ENCODE measurements at places on chromosomes 7 and 10.

DNA sequence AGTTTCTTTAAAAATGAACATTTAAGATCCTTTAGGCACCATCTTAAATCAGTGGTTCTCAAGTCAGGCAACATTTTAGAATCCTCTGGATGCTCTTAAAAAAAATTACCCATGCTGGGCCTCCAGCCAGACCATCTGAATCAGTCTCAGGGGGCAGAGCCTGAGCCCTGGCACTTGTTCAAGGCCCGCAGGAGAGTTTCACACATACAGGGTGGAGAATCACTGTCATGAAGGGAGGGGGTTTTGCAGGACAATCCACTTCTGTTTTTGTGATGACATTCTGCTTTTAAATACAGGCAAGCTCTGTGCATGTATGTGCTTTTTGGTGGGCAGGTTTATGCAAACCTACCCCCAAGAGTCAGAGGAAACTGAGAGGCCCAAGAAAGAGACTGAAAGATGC lies 268.6 kb downstream of the SEC23IP start:
- DNase-seq: no peak

GRCh38 chr7:155810770-155811559 lies 1.3 kb downstream of the SHH start:
- no peak for DNase-seq

DNA sequence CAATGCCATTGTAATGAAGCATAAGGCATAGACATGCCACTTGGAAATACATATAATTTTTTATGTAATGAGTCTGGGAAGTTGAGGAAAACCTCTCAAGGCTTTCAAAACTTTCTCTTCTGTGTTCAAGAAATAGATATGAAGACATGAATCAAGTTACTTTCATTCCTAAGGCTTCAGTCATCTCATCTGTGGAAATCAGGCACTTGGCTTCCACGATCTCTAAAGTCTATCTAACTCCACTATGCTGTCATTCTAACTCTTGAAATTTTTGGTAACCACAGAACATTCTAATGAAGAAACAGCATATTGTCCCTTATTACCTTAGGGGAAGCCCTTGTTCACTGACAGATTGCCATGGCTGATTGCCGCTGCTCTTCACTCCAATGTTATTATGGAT lies 242.6 kb downstream of the CNTNAP2 start:
- DNase-seq: no peak

GRCh38 chr7:76347710-76348109 lies 11.1 kb downstream of the YWHAG start:
- no peak for DNase-seq

DNA sequence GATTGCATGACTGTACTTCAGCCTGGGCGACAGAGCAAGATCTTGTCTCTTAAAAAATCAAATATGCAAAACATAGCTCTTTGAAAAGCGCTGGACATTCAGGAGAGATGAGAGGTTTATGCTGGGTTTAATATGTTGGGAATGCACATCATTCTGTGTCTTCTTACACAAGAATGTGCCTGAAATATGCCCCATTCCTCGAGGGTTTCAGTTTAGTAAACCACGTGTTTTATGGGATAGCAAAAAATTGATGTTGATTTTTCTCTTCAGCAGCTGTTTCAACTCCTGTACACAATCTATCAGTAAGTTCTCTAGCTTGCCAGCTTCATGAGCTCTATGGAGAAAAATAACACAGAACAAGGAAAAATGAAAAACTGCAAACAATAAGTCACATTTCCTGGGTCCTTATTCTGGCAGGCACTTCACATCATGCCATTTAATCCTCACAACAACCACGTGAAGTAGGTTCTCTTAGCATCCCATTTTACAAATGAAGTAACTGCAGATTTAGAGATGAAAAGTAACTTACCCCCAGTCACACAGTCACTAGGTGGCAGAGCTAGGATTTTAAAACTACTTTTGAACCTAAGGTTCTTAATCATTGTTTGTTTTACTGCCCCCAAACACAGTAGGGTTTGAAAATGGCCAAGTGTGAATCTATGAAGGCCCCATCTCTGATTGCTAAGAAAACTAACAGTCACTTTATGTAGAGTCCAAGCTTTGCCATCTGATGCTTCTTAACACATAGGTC lies 423.6 kb downstream of the PHTF2 start:
- DNase-seq: no peak

DNA sequence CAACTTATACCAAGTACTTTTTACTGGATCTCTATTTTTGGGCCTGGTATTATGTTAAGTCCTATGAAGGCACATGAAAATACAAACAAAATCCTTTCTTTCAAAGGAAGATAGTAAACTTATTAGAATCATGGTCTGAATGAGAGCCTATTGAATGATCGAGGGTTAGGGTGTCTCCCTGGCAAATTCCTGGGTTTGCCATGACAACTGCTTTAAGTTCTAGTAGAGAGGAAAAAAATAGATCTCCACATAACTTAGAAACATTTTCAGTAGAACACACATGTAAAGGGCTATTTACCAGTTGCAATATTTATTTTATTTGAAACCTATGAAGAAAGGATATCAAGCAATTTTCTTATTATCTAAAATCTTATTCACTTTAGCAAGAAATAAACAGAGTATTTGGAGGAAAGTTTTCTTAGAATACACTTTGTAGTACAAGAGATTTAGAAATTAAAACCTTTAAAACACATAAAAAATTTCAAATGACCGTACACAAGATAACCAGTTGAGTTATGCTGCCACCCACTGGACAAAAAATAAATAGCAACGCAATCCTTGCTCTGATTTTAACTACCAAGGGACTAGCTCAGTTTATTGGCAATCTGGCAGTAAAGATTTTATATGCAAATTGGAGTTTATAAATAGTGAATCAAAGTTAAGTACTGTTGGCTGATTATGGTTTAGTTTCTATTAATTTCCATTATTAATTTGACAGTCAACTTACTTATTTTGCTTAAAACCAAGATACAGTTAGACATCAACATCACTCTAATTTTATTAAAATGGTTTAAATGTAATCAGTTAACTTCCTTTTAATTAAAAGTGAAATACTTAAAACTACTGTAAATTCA lies 33.9 kb downstream of the CACUL1 start:
- DNase-seq: peak; percentile 29

GRCh38 chr10:47297866-47298540 lies 2.0 kb upstream of the GDF10 start:
- DNase-seq: no peak

DNA sequence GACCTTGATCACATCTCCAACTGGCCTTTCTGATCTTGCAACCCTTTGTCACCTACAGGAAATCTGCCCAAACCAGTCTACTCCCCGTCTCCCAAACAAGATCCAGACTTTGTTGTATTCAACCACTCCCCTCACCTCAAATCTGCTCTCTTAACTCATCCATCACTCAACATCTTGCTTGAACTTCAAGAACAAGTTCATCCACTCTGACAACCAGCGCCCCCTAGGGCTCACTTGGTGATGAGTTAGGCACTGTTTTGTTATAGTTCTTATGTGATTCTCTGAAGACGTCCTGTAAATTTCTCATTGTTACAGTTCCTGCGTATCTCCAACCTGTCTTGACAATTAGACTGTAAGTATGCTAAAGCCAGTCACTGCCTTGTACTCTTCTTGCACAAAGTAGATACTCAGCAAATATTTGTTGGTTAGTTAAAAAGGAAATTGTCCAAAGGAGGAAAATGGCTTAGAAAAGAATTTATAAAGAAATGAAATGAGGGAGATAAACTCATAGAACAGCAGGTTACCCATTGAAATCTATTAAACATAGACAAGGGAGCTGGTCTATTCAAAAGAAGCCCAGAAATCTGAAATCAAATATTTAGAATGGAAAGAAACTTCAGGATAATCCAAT lies 5.3 kb downstream of the FRMD4A start:
- no peak for DNase-seq

GRCh38 chr10:64484811-64485330 lies 963.7 kb downstream of the REEP3 start:
- DNase-seq: no peak

DNA sequence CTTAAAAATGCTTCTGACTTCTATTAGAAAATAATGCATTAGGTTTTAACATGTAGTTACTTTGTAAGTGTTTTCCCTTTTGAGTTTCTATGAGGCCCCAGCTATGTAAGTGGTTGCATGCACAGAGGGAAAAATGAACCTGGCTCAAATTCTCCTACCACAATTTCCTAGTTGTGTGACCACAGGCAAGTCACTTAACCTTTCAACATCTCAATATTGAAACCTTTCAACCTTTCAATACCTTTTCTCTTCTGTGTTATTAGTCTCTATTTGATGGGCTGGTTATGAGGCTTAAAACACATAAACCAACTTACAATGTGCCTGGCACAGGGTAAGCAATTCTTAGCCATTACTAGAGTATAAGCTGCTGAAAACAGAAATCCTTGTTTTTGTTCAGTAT lies 203.0 kb downstream of the KCND2 start:
- no peak for DNase-seq

GRCh38 chr7:97667359-97667758 lies 64.5 kb upstream of the TAC1 start:
- DNase-seq: no peak

DNA sequence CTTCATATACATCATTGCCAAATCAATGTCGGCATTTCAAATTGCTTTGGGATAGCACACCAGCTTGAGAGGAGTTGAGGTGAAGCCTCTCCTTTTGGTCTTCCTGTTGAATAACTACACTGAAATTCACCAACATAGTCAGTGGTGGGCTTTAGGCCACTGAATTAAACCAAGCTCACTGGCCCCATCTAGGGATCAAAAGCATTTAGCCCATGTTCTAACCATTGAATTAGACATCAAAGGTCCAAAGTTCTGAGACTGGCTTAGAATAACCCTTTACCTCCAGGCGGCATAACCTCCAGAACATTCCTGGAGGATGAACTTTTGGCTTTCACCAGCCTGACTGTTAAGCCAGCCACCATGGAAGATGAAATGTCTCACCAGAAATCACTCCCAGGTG lies 54.6 kb downstream of the BPGM start:
- DNase-seq: no peak

DNA sequence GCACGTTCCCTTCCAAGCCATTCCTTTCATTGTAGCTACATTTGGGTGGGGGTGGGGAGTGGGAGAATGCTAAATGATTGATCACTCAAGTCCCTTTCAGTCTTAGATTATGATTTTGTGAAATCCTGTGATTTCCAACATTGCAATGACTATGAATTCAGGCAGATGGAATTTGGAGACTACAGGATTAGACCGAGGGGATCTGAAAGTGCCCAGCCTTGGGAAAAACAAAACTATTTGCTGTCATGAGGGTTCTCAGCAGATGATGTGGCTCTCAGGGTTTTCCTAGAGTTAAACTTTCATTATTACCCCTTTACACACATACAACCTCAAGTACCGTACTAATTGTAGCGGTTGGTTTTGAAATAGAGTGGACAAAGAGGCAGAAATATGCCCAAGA lies 4.7 kb downstream of the MACROH2A2 start:
- DNase-seq: no peak

DNA sequence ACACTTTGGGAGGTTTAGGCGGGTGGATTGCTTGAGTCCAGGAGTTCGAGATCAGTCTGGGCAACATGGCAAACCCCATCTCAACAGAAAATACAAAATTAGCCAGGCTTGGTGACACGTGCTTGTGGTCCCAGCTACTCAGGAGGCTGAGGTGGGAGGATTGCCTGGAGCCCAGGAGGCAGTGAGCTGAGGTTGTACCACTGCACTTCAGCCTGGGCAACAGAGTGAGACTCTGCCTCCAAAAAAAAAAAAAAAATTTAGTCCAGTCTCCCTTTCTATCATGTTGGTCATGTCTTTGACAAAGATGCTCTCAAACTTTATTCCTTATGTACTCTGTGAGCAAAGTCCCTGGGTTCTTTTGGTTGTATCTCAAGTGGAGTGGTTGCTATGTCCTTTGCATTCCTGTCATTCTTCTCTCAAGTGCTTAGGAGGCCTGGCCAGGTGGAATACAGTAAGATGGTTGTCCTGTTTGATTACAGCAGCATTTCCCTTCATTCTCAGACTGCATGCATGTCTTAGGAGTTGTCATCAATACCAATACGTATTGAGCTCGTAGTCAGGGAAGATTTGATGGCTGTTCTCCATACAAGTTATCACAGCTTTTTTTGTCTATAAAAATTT lies 85.7 kb downstream of the MMRN2 start:
- DNase-seq: no peak

DNA sequence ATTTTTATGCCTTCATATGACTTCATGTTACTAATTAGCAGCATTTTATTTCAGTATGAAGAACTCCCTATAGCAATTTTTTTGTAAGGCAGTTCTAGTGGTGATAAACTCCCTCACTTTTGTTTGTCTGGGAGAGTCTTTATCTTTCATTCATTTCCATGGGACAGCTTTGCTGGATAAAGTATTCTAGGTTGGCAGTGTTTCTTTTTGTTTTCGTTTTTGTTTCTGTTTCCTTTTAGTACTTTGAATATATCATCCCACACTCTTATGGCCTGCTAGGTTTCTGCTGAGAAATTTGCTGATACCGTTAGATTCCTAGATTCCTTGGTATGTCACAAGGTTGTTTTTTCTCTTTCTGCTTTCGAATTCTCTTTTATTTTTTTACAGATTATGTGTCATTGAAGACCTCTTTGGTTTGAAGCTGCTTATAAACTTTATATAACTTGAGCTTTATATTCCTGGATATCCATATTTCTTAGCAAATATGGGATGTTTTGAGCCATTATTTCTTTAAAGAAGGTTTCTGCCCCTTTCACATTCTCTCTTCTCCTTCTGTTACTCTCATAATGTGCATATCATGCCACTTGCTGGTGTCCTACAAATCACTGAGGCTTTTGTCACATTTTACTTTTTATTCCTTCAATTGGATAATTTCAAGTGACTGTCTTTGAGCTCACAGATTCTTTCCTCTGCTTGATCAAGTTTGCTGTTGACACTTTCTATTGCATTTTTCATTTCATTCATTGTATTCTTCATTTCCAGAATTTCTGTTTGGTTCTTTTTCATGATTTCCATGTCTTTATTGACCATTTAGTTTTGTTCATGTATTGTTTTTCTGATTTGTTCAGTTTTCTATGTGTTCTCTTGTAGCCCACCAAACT lies 28.9 kb upstream of the AHR start:
- no peak for DNase-seq

DNA sequence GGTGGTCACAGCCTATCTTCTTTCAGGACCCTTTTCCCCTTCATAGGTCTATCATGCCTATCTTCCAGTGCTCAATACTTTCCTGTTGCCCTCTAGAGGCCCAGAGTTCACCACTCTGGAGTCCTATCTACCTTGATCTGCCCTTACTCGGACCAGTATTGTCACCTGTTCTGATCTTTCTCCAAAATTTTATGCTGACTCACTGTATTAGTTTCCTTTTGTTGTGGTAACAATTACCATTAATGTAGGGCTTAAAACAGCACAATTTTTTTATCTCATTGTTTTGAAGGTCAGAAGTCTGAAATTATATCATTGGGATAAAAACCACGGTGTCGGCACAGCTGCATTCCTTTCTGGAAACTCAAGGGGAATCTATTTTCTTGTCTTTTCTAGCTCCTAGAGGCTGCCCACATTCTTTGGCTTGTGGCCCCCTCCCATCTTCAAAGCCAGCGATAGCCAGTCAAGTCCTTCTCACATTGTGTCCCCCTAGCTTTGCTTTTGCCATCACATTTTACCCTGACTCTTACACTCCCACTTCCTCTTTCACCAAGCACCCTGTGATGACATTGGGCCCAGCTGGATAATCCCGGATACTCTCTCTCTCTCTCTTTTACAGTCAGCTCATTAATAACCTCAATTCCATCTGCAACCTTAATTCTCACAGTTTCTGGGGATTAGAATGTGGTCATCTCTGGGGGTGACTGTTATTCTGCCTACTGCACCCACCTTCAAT lies 54.6 kb downstream of the TFAM start:
- DNase-seq: no peak

- DNase-seq: no peak
Observed at GRCh38 chr10:74377476-74377875, 226.5 kb downstream of the ADK start.

Data from frontal cortex (tissue), 4 donors.